Activated CD4-positive, alpha-beta T cell treated with anti-CD3 and anti-CD28 coated beads for 4 hours (primary cell): ENCODE measurements at places on chromosomes 7 and 10.
A peak's percentile ranks its signal among the peaks of the same experiment; 100 is the strongest.

- DNase-seq = peak; percentile 13
Observed at GRCh38 chr10:109933984-109934565, 10.8 kb upstream of the XPNPEP1 start.

DNA sequence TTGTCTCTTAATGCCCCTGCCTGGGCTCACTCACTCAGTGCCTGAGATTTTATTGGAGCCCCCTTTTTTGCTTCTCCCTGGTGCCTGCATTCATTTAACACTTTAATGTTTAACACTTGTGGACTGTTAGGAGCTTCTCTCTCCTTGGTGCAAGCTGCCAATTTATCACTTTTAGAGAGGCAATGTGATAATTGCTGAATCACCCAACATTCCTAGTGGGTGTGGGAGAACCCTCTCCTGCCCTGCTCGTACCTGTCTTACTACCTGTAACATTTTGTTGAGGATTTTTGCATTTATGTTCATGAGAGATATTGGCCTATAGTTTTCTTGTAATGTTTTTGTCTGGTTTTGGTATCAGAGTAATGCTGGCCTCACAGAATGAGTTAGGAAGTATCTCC is 13.2 kb downstream of the STAM start:
- no peak for DNase-seq

- DNase-seq = no peak
Observed at GRCh38 chr10:87664276-87664701, 4.6 kb downstream of the PAPSS2 start.

DNA sequence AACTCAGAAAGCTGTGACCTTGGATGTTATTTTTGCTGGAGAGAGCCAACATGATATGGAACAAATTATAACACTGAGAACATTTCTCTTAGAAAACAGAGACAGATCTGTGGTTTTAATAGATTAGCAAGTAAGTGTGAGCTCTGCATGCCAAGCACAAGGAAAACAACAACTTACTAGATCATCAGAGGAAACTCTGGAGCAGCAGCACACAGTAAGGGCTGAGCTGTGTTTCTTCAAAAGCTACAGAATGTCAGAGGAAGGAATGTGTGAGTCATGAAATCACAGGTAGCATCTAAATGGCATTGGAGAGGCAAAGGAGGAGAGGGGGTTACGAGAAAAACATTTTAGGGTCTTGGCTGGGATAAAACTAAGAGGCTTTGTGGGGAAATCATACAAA is 283.4 kb upstream of the FZD8 start:
- DNase-seq = no peak

DNA sequence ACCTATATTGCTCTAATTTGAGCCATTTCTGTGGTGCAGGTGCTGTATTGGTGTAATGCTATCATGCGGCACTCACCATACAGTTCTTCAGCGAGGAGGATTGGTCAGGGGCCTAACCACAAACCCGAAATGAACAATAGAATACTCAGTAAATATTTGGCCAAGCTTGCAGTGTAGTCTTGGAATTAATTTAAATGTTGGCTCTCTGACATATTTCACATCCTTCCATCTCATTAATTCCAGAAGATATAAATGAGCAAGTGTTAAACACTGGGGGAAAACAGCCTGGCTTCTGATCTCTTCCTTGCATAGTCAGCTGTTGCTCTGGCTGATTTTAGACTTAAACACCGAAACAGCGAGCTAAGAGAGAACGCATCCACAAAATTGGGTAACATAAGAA is 663.1 kb upstream of the GHITM start:
- DNase-seq = no peak

- no peak for DNase-seq
Observed at GRCh38 chr10:116785867-116786266, 43.5 kb upstream of the HSPA12A start.

DNA sequence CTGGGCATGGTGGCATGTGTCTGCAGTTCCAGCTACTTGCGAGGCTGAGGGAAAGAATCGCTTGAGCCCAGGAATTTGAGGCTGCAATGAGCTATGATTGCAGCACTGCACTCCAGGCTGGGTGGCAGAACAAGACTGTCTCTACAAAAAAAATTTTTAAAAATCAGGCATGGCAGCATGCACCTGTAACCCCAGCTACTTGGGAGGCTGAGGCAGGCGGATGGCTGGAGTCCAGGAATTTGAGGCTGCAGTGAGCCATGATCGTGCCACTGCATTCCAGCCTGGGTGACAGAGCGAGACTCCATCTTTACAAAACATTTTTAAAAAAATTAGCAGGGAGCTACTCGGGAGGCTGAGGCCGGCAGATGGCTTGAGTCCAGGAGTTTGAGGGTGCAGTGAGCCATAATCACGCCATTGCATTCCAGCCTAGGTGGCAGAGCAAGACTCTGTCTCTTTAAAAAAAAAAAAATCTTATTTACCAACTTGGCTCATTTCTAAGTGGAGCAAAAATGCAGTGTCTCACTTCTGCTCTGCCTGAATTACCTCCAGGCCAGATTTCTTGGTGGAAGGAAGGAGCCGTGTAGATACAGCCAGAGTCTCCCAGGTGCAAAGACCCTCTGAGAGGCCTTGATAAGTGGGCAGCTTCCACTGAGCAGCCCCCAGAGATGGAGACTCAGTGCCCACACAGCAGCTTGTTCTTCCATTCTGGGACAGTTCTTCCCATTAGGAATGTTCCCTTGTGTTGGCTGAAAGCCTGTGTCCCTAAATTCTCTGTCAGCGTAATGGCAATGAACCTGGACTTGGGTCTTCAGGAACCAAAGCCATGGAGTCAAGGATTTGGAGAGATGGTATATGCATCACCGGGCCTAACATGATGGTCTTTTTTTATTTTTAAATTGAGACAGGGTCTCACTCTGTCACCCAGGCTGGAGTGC is 30.0 kb downstream of the GTF2IRD1 start:
- no peak for DNase-seq

GRCh38 chr7:47034180-47034579 is 547.7 kb downstream of the TNS3 start:
- no peak for DNase-seq

- no peak for DNase-seq
Observed at GRCh38 chr7:131859147-131859821, 302.9 kb upstream of the PODXL start.

DNA sequence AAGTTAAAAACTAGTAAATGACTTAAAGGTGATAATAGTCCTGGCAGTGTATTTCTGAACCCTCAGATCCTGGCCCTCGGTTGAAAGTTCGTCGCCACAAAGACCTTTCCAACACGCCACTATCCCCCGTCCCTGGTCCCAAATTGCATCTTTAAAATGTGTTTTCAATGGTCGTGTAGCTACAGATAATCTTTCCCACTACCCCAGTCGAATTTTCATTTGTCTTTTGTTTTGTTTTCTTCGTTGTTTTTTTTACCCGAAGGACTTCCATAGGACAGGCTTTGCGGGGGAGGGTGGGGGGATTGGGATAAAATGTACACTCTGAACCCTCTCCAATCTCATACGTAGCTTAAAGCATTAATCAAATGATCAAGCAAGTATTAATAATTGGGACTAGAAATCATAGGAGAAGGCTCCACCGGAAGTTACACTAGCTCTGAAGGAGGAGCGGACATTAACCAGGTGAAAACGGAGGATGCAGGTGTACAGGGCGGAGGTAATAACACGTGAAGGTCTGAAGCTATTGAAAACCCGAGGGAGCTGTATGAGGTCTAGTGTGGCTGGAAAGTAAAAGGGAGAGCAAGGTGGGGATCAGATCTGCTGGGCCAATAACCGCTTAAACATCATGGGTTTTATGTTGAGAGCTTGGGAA is 32.8 kb upstream of the PHF14 start:
- peak; percentile 2 for DNase-seq

GRCh38 chr7:22787951-22788350 is 34.7 kb downstream of the TOMM7 start:
- no peak for DNase-seq

DNA sequence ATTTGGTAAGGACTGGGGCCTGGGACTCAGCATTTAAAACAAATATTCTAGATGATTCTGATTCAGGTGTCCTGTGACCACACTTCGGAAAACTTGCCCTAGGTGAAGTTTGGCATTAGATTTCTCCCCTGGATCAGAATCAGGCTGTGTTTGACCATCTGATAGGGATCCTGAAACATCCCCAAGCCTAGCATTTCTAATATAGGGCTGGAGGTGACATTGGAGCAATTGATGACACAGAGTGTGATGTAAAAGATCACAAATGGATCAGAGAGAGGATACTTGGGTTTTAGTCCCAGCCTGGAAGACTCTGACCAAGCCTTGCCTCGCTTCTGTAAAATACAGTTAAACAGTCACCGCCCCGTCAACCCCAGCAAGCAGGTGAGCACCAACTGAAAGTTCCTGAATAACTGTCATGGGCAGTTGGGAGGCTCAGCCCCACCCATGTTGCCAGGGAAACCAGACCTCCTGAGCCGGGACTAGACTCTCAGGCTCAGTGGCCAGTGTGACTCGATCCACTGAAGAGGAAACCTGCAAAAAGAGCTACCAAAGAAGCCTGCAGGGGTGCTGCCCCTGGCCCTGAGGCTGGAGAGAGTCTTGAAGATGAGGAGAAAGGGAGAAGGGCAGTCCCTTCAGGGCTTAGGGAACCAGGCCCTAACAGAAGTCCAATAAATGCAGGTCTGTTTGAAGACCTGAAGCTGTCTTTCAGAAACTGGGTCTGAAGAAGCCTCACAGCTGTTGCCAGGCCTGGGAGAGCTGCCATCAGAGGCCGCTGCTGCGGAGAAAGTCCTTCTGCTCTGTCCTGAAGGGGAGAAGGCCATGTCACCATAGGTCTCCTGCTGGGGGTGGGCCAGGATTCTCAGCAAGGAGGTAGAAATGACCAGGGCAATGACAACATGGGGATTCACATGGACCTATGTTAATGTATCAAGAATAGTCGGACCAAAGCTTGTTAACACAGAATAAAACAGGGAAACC is 126.1 kb upstream of the KCNMA1 start:
- no peak for DNase-seq

DNA sequence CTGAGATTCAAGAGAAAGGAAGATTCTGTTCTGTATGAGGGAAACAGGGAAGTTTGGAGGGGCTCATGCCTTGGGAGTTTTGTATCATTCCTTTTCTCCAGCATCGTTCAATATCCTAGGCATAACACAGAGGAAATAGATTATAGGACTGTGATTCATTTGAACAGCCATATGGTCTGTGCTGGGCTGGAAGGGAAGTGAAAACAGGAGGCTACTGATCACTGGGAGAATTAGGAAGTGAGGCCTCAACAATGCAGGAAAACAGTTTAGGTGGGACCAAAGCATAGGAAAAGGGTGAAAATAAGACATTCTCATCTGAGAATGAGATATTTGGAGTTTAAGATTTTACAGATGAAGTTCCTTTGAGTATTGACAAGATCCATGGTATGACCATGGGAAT is 70.7 kb upstream of the MKX start:
- no peak for DNase-seq

GRCh38 chr7:103689255-103689654 is 243.2 kb upstream of the SLC26A5 start:
- DNase-seq = no peak

DNA sequence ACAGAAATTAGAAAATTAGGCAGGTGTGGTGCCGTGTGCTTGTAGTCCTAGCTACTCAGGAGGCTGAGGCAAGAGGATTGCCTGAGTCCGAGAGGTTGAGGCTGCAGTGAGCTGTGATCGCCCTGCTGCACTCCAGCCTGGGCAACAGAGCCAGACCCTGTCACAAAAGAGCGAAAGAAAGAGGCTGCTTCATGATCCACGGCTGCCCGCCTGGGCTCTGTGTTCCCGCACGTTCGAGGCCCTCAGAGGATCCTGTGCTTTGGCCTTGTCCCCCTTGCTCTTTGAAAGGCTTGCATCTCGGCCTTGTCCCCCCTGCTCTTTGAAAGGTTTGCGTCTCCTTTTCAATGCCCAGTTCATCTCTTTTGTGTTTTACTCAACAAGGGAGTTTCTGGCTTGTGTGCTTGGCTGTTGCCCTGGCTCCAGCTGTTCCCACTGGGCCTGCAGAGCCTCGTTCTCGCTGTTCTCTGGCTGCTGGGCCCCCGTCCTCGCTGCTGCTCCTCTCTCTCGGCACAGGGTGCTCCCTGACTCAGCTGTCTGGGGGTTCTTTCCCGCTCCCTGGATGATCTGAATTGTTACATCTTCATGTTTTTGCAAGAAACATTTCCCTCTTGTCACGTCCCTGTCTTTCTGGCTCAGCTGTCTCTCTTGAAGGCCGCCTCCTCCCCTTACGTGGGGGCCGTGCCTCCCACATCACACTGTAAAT is 45.1 kb upstream of the INPP5A start:
- DNase-seq = no peak

DNA sequence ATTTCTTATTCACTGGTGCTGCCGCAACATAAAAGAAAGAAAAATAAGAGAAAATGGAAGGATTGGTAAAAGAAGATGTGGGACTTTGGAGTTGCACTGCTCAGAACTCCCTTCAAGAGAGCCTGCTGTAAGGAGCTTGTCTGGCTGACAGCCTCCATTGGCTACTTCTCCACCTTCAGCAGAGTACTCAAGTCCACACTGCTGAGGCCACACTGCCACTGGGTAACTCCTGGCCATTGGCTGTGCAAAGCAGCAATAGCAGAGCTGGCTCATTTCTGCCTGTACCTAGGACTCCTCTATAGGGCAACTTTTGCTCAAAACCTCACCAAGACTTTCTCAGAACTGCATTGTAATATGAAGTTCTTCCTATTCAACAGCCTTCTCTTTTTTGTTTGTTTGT is 38.7 kb upstream of the PCLO start:
- DNase-seq = no peak

GRCh38 chr7:139619367-139619657 is 95.8 kb downstream of the CLEC2L start:
- no peak for DNase-seq

- DNase-seq = no peak
Observed at GRCh38 chr7:150939052-150939451, 39.1 kb downstream of the KCNH2 start.

DNA sequence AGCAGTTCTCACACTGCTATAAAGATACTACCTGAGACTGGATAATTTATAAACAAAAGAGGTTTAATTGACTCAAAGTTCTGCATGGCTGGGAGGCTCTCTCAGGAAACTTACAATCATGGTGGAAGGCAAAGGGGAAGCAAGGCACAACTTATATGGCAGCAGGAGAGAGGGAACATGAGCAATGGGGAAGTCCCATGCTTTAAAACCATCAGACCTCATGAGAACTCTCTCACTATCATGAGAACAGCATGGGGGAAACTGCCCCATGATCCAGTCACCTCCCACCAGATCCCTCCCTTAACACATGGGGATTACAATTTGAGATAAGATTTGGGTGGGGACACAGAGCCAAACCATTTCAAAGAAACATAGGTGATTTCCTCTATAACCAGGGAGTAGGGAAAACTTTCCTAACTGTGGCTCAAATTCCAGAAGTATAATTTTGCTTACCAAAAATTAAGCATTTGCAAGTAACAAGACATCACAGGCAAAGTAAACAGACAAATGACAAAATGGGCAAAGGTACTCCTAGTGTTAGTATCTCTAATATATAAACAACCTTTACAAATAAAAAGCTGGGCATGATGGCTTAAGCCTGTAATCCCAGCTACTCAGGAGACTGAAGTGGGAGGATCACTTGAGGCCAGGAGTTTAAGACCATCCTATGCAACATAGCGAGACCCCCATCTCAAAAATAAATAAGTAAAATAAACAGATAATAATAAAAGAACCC is 88.0 kb downstream of the KBTBD2 start:
- no peak for DNase-seq

DNA sequence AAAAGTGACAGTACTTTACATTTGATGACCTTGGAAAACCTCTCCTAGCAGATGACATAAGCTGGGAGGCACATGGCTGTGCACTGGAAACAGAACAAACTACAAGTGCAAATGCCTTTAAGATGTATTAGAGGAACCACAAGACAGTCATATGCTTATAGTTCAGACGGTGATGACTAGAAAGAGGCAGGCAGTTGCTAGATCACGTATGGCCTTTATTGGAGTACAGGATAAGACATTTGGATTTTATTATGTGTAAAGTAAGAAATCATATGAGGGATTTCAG is 290.0 kb downstream of the SORCS1 start:
- no peak for DNase-seq
